ENCODE measurements at places on chromosomes 7 and 10.

- no peak for DNase-seq
Measured at GRCh38 chr10:15796762-15797161, 63.5 kb downstream of the MINDY3 start.

DNA sequence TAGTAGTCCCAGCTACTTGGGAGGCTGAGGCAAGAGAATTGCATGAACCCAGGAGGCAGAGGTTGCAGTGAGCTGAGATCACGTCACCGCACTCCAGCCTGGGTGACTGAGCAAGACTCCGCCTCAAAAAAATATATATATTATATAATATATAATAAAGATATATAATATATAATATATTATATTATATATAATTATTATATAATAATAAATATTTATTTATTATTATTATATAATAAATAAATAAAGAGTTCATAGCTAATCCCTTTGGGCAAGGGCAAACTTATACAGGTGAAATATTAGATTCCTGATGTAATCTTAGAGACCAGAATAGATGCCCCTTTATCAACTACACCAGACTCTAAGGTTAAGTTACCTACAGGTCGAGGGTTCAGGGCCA is 185.2 kb downstream of the PRPF18 start:
- no peak for DNase-seq

GRCh38 chr7:96034940-96035727 is 262.8 kb downstream of the DYNC1I1 start:
- no peak for DNase-seq

DNA sequence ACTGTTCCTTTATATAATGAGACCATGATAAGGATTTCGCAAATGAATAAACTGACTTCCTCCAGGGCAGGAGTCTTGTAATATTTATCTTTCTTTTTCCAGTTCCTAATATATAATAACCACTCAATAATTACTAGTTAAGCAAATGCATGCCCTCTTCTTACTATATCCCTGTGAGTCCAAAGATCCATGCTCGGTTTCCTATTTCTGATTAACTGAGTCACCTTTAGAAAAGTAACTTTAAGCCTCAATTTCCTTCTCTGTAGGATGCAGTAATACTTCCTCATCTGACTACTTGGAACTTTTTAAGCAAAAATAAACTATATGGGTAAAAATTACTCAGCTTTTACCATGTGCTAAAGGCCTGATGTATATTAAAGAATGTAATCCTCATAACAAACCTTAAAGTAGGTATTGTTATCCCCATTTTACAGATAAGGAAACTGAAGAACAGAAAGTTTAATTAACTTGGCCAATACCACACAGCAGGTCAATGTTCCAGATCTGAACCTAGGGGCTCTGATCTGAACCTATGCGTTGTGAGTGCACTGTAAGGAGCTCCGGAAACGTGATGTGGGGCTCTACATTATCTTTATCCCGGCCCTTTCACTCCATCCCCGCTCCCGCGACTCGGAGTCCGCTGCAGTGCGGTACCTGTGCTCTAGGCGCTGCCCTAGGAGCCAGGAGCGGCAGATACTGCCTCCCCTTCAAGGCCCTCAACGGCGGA is 458 bp downstream of the COX15 start:
- DNase-seq: no peak

DNA sequence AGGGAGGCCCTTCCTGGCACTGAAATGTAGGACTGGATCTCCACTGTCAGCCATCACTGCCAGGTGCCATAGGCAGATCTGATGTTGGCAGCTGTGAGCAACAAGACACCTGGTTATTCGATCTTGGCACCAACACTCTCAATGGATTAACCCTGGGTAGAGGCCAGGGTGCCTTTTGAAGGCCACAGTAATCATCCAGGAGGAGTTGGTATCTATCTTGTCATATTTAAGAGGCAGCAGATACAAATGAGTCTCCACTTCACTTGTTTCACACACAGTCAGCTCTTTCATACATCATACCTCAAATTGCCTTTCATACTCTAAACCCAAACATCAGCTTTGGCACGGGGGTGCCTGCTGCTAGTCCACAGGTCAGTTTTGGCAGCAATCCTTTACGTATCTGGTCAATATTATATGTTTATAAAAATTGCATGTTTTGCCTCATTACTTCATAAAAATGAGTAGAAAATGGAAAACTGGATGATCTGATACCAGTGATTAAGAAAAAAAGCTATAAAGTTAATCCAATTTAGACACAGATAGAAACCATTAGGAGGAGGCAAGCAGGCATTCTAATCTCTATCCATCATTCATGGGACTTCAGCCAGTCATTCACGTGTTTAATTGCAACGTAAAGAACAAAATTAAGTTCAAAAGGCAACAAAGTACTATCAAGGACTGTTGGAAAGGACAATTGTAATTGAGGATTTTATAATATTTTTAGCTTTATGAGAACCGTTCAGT is 12.7 kb upstream of the CACUL1 start:
- DNase-seq: no peak

- DNase-seq: no peak
Measured at GRCh38 chr7:158392251-158392650, 195.4 kb downstream of the PTPRN2 start.

DNA sequence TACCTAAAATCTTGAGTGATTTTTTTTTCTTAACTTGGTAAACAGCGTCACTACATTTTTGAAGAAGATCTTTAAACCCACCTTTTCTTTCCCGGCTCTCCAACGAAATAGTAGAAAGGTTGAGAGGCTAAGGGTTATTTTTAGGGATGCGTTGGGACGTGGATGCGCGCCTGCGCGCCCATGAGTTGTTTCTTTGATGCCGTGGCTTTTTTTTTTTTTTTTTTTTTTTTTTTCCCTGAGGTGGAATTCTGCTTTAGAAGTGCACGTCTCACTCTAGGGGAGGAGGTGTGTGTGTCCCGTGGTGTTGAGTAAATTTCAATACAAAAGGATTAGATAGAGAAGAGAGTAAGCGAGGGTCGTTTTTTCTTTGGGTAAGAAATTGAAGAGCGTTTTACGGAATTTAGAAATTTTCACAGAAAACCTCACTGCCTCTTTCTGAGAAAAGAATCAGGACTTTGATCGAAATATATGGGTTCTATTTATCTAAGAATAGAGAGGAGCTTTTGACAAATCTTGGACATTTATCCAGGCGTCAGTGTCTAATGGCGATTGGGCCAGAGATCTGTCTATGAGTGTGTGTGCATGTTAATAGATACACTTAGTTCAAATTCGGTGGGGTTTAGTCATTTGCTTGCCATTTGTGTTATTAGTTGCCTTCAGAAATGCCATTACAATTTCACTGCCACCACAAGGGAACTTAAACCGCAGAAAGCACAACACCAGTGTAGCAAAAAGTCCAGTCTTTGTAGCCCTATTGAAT is 1.2 kb upstream of the SP8 start:
- DNase-seq: no peak

- DNase-seq: no peak
Measured at GRCh38 chr7:30321882-30322192, 37.4 kb downstream of the ZNRF2 start.

DNA sequence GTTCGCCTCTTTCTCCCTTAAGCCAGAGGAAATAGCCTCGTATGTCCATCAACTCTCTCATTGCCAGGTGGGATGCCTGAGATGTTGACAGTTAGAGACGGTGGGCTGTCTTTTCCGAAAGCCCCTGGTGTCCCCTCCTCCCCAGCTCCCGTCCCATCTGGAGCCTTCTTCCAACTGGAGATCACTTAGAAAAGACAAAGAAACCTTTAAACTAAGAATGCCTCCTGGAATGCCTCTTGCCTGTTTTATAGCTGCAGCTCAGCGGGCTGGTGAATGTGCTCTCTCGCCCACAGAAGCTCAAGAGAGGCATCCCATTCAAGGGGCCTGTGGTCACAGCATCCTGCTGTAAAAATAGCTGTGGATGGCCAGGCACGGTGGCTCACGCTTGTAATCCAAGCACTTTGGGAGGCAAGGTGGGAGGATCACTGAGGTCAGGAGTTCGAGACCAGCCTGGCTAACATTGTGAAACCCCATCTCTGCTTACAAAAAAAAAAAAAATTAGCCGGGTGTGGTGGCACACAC is 5.2 kb upstream of the MYL10 start:
- DNase-seq: no peak

DNA sequence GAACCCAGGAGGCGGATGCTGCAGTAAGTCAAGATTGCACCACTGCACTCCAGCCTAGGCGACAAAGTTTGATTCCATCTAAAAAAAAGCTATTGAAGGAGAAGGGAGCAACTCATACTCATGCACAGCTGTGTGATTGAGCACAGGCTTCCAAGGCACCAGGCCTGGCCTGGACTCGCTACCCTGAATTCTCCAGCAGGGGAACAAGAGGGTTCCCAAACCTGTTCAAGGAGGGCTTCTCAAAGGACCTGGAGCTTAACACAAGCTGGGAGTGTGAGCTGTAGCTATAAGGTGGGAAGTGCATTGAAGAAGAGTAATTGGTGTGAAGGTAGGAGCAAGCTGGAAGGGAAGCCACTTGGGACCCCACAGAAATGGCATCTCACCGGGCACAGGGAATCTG is 15.1 kb upstream of the DDIT4 start:
- DNase-seq: no peak

DNA sequence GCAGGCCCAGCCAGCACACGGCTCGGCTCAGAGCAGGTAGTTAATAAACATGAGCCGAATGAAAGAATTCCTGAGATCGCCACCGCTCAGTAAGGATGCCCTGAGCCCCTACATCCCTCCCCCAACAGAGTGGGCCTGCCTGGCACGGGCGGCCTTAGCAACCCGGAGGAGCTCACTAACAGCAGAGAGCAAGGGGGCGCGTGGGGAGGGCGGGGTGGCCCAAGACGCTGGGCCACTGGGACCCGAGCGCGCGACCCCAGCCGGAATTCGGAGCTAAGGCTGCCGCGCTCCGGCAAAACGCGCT is 403 bp upstream of the ENO4 start:
- no peak for DNase-seq

DNA sequence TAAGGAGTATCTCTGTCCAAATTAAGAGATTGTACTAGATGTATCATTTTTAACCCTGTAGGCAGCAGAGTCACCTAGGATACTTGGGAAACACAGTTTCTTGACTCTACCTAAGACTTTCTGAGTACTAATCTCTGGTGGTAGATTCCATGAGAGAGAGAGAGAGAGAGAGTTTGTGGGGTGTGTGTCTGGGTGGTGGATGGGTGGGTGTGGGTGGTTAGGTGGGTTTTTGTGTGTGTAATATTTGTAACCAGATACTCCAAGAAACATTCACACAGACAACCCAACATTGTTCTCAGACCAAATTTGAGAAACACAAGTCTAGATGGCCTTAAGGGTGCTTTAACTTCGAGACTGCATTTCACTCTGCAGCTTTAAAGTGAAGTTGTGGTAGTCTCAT is 215.2 kb downstream of the PRKG1 start:
- DNase-seq: no peak

All from skeletal muscle cell (primary cell).